RWPE1 (cell line): ENCODE measurements at places on chromosomes 2 and 18.

DNA sequence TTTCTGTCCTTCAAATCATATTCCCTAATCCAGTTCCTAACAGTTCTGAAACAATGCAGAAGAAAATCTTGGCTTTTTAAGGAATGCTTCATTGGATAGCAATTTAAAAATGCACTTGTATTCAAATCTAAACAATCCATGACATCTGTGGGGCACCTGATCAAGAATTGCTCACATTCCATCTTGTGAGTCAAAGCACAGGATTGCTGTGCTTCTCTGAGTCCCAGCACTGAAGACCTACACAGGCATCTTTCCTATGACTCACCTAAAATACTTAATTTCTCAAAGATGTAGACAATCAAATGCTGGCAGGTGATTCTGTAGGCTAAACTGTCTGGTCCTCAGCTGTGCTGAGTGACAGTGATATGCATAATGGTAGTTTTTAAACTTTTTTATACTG, 10.1 kb upstream of the ATP8B1 start:
- DNase-seq = peak; percentile 77

DNA sequence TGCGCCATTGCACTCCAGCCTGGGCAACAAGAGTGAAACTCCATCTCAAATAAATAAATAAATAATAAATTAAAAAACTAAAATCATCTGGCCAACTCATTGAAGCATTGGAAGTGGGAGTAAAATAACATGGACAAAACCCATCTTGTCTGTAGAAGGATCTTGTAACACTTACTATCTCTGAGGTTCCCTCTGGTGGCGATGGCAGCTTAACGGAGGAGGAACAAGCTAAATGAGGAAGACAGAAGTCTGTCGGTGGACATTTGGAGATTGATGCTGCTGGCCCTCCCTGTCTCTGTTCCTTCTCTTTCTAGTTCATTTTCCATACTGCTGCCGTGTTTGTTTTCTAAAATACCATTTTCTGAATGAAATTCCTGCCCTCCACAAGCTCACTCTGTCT, 43.4 kb downstream of the ZCCHC2 start:
- no peak for DNase-seq

DNA sequence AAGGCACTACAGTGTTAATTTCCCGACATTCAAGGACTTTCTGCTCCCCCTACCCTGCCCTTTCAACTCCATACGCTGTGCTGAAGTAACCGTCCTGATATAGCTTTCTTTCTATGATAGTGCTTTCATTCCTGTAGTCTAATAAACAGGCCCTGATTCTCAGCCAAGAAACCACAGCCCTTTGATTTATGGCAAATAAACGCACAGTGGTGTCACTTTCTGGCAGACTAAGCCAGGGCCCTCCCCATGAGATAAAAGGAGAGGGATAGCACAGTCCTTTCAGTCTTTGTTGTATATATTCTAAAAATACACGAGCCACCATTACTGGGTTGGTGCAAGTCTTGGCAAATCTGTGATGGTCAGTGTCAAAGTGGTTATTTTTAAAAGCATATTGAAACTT, 291.2 kb downstream of the ALPK2 start:
- DNase-seq = no peak

DNA sequence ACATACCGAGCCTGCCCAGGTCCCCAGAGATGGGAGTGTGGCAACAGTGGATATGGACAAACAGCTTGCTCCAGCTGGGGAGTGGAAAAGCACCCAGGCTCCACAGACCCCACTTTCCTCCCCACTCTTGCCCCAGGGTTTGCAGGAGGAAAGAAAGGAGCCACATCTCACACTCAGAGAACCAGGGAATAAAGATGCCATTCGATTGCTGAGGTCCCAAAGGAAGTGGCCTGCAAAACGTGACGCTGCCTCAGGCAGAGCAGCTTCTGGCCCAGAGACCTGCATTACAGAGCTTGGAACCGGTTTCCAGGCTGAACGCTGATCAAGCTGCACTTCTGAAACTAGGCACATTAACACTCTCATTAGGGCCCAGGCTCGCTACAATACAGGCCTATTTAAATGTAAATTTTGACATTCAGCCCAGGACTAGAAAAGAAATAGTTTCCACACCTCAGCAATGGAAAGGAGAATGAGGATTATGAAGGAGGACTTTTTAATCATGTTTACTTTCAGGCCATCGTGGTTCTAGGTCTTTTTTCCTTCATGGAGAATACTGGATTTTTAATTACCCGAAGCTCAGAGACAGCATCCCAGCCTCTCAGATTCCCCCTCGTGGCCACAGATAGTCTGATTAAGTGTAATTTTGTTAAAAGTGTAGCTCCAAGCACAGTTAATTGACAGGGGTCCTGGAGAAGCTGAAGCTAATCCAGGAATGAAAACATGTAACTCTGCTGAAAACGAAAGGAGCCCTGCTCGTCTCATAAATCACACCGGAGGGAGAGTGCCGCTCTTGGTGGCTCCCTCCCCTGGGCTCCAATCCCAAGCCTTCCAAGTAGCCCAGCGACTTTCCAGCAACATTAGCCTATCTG, 221.3 kb upstream of the RAB6C start:
- DNase-seq = no peak

- no peak for DNase-seq
Measured at GRCh38 chr2:239929504-239929903, 95.6 kb downstream of the NDUFA10 start.

DNA sequence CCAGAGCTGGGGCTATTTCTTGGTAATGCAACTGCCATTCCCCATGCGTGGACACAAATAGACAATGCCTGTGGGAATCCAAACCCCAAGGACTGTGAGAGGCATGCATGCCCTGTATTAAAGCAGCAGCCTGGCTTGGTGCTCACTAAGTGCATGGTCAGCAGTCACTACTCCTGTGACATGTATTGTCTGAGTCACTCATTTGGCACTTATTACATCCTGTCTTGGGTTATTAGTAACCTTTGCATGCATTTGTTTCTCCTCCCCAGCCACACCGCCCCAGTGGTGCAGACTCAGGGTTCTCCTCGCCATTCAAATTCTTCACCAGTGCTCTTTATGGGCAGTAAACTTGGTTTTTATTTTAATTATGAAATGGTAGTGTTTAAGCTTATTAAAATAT, 30.2 kb downstream of the PRKCE start:
- peak; percentile 88 for DNase-seq

GRCh38 chr2:134359367-134360081, 105.7 kb downstream of the MGAT5 start:
- no peak for DNase-seq

DNA sequence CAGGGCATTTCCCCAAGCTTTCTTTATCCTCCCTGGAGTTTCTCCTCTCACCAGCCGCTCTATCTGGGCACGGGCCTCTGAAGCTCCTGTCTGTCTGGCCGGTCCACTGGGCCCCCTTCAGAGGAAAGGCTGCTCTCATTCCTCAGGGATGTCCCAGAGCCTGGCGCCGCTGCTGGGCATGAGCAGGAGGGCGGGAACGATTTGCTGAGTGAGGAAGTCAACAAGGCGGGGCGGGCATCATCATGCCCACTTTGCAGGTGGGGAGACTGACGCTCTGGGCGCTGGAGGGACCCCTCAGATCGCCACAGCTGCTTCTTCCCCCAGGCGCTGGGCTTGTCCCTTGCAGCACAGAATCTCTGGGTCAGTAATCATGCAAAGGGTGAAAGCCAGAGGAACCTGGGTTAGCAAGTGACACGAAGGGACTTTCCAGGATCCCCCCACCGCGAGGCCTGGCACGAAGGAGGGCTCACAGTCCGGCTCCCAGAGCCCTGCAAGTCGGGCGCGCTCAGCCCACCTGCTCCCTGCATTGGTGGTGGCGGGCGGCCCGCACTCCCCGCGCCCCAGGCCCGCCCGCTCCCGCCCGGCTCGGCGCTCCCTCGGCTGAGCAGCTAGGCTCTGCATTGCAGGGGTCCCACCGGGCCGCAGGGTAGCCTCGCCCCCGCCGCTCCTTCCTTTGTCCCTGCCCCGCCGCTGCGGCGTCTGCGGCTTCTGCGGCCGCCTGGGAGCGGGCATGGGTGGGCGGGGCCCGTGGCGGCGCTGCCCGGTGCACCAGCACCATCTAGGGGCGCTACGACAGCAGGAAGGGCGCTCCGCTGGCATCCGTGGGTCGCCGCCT, 157.8 kb downstream of the CYRIA start:
- DNase-seq = peak; percentile 38

DNA sequence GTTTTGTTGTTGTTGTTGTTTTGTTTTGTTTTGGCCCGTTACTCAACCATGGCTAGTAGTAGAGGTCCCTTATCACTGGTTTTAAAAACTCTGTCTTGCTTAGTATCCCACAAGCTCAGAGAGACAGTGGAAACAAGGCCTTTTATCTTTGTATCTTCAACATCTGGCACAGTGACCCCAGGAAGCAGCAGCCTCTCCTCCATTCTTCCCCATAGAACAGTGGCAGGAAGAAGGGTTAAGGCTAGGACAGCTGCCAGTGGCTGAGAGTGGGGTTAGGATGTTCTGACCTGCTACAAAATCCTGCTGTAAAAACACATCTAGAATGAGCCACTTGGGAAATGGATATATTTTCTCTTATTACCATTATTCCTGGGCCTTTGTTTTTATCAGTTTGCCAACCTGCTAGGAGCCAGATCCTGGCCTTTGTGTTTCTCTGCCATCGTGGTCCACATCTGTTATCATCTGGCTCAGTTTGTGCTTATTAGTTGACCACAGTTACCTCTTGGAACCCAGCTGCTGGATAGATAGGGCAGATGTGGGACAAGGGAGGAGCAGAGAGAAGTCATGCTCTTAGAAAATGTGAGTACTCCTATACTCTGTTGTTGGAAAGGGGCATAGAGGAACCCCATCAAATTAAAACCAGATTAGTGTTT, 246.8 kb downstream of the AGPS start:
- no peak for DNase-seq

- no peak for DNase-seq
Measured at GRCh38 chr2:228949831-228950230, 321.3 kb downstream of the PID1 start.

DNA sequence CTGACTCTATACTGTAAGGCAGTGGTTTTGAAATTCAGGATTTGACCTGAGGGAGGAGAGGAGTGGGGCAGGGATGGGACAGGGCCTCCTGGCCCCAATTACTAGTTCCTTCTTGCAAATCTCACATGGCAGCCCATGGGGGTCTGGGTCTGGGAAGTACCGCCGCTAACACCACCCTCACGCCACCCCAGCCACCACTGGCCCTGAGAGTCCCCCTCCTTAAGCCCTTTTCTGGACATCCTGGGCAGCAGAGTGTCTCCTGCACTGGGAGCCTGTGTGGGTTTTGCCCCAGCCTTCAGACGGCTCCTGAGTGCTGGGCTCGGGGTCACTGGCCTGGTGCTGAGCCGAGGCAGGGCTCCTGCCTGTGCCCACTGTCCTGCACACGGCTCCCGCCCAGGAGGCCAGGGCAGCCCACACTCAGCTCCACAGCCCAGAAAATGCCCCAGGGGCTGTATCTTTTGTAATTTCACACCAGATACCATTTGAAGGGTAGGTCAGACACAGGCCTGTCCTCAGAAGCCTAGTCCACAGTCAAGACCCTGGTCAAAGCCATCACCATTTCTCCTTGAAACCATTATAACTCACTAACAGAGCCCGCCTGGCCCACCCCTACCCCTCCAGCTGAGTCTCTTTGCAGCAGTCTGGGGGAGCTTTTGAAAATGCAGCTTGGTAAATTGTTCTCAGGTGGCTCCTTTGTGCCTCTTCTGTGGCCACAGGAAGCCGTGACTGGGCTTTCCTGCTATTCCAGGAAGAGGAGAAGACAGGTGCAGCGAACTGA, 55.1 kb downstream of the CYP27C1 start:
- no peak for DNase-seq

DNA sequence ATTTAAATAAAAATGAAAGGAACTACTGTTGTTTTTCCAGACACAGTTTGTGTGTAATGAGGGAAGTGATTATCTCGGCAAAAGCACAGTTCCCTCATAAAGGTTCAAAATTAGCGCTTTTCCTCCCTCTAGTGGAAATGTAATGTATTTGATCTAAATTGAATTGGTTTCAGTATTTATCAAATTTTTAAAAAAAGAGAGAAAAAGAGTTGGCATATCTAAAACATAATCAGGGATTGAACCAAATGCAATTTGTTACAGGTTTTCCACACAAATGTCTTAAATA, 37.5 kb downstream of the CMPK2 start:
- DNase-seq = no peak

- no peak for DNase-seq
Measured at GRCh38 chr2:44789971-44790721, 151.4 kb upstream of the SIX3 start.

DNA sequence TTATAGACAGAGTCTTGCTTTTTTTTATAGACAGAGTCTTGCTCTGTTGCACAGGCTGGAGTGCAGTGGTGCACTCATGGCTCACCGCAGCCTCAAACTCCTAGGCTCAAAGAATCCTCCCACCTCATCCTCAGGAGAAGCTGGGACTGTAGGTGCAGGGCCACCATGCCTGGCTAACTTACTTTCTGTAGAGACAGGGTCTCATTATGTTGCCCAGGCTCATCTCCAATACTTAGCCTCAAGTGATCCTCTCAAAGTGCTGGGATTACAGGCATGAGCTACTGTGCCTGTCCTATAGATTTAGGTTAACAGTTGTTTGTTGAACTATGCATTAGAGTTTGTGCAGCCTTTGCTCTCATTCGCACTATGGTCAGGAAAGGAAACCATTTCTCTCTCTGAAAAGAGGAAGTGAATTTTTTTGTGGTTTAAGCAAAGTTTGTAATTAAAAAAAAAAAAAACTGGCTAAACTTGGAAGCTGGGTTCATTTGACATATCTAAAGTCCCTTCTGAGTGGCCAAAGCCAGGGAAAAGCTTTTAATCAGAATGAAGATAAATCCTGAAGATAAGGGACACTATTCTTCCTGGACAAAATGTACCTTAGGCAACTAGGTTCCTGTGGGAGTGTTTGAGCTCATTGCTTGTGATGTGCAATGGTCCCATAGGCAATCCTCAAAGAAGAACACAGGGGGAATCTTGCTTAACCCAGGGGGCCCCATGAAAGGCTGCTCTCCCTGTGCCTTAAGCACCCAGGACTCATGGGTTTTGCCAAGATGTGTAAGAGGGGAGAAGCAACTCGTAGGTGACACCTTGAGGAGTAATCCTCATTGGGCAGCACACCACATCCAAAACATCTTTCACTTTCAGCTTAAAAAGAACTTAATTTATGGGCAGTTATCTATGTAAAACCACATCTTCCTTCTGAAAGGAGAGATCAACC, 201.7 kb downstream of the MREG start:
- DNase-seq = no peak

DNA sequence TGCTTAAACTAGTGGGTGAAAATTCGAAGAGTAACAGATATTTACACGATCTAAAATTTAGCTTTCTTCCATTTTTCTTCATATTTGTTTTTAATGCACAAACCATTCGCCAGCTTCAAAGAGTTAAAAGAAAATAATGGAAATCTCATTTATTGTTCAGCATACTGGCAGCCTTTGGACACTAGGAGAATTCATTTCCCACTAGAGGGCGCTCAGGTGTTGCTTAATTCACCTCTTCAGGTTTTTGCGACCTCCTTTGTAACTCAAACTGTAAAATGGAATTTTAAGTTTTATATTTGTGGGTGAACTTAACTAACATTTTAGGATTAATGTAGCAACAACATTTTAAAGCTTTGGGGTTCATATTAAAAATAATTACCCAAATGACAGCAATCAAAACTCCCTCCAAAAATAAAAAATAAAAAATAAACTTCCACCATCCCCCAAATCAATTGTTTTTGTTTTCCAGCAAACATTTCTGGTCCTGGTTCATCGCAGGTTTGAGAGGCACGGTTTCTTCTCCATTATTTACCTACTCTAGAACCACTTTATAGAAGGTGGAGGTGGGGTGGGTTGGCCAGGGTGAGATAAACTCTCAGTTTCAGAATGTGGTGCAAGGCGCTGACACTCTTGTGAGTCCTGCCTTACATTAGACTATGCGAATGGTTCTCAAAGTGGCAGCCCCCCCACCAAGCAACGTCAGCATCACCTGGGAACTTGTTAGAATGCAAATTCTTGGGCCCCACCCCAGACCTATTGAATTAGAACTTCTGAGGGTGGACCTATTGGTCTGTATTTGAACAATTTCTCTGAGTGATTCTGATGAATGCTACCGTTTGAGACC, 24.7 kb upstream of the PNPT1 start:
- DNase-seq = peak; percentile 58
